ENCODE measurements at places on chromosomes 5 and 9.

GRCh38 chr5:159851053-159851452 is 65.2 kb upstream of the ADRA1B start:
- no peak for DNase-seq

DNA sequence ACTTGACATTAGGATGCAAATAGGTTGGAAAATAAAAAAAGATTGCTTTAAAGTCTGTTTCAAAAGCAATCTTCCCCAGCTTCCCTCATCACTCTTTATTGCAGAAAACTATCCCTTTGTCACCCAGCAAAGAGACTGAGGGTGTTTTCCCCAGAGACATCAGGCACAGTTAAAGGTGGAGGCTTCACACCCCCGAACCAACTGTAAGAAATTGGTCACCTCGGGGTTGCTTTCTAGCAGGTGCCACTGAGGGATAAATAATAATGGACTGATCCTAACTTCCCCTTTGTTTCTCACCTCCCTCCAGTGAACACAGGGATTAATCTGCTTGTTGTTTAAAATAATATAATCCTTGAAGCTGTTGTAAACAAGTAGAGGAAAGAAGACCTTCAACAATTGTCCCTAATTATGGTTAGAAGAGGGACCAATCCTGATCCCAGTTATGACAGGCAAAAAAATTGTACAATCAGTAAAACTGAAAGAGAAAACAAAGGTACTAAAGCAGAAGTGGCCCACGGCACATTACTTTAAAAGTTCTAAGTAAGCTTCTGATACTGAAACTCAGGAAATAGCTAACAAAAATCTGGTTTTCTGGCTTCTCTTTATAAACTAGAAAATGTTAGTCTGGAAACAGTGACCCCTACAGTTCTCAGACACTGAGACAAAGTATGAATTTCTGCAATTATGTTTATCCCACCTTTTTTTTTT is 6.6 kb upstream of the PCSK1 start:
- DNase-seq: no peak

DNA sequence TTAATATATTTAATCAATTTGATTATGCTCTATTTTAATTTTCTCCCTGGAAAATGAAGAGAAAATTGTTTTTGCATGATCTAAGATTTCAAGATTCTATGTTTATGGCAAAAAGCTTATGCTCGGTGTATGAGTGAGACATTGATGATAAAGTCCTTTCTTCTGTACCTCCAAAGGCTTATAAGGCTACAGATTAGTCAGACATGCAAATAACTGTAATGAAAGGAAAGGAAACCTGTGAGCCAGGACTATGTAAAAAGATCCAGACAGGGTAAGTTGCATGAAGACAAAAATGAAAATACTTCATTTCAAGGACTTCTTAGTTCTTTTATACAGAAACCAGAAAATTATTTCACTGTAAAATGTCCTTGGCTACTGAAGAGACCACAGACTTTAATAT is 52.2 kb upstream of the EDIL3 start:
- no peak for DNase-seq

- DNase-seq: no peak
Observed at GRCh38 chr5:72649449-72649848, 142.2 kb upstream of the ZNF366 start.

DNA sequence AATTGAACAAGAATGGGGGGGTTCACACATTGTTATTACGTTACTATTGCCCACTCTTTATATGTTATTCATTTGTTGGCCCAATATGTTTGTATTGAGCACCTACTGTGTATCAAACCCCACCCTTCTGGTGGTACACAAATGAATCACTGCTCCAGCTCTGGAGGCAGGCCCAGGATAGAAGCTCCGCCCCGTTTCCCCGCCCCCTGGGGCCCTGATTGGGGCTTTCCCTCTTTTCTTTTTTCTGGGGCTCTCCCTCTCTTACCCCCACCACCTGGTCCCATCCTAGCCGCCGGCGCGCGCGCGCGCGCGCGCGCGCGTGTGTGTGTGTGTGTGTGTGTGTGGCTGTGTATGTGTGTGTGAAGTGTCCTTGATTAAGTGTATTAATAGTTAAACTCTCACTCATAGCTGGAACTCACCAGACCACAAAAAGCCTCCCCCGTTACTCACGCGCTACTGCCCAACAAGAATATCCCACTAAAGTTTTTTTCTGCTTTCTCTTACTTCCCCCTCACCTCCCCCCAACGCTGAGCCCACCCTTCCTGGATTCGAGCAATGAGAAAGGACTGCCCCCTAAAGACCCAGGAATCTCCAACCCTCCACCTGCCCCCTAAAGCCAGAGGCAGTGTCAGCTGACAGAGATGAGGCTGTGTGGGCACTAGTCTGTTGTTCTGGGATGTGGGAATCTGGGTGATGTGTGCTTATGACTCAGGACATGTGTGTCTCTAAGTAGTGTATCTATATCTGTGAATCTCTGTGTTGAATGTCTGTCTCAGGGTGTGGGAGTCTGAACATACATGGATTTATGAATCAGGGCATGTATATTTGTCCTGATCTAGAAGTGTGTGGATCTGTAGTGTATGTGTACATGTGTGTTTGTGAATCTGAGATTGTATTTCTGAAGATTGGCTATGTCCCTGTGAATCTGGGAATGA is 4.0 kb downstream of the CXXC5 start:
- peak; percentile 46 for DNase-seq

DNA sequence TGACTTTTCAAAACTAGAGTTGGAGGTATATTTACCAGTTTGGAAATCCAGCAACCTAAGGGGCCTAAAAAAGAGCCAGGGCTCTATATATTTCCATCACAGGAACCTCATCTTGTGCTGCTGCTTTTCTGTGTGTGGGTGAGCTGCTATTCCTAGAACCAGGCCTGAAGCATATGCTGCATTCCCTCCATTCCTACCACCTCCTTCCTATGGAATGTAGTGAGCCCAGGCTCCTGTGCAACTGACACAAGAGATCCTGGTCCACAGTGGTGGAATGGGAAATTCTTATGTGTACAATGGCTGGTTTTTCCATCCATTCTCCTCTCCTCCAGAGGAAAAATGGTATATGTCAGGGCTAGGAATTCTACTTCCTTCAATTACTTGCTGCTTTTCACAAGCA is 39.1 kb downstream of the SPEF2 start:
- no peak for DNase-seq

GRCh38 chr5:35903631-35904203 is 34.7 kb downstream of the CAPSL start:
- no peak for DNase-seq

GRCh38 chr9:109791003-109791677 is 11.1 kb downstream of the PALM2AKAP2 start:
- DNase-seq: no peak
